ENCODE measurements at places on chromosomes 5 and 9.

GRCh38 chr5:117020999-117021398, 446.4 kb upstream of the SEMA6A start:
- DNase-seq: no peak

DNA sequence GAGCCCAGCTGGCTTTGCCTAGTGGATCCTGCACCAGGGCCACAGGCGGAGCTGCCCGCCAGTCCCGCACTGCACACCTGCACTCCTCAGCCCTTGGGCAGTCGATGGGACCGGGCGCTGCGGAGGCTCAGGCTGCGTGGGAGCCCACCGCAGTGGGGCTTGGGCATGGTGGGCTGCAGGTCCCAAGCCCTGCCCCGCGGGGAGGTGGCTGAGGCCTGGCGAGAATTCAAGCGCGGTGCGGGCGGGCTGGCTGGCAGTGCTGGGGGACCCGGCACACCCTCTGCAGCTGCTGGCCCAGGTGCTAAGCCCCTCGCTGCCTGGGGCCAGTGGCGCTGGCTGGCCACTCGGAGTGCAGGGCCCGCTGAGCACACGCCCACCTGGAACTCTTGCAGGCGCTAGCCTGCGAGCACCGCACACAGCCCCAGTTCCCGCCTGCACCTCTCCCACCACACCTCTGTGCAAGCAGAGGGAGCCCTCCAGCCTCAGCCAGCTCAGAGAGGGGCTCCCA, 125.7 kb upstream of the OTULINL start:
- no peak for DNase-seq

DNA sequence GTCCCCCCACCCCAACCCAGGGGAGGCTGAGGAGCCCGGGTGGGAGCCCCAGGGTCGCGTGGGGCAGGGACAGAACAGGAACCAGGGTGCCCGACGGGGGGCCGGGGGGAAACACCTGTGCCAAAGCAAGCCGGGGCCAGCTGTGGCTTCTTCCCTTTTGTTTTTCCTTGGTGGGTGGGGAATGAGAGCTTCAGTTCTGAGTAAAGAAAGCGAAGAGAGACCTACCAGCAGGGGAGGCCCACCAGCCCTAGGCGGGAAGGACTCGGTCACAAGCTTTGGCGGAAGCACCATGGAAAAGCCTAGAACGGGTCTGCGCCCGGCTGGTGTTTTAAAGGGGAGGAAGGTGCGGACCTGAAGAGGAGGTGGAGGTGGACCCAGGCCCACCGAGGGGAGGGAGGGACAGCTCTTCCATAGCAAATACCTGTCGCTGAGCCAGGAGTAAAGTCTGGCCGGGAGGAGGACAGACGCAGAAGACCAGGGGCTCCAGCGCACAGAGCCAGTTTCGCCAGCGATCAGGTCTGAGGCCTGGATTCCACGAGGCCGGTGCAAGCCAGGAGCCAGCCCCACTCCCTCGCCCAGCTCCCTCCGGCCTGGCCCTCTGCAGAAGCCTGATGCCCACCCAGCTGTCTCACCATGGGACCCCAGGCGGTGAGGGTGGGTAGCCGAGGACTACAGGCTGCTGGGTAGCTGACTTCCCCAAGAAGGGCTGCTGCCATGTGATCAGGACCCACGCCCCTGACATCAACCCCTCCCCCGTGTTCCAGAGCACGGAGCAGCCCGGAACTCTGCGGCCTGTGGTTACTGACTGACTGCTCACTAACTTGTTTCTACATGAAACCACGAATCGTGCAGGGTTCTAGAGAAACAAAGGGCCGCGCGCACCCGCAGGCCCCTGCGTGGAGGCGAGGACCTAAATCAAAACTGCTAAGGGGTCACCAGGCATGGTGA, 849 bp upstream of the MGAT1 start:
- no peak for DNase-seq

DNA sequence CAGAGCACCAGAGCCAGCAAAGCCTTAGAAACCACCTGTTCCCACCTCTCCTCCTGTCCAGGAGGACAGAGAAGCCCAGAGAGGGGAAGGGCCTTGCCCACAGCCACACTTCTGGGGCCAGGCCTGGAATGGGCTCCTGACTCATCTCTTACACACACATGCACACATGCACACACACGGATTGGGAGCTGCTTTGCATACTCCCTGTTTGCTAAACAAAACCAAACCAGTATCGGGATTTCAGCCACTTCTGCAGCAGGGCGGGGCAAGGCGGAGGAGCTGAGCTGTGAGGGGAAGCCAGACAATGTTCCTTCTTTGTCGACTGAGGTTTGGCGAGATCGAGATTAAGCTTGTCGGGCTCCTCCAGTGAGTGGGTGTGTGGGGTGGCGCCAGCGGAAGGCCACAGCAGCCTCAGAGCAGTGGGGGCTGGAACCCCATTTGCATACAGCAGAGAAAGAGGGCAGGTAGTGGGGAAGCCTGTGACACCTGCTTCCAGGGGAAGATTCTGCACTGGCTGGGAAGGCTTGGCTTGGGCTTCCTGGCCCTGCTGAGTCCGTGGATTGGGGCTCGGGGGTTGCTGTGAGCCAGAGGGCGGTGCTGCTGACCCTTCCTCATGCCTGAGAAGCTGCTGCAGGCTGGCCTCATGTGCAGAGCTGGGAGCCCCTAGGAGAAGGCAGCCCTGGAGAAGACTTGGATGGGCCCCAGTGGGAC, 16.1 kb downstream of the GFI1B start:
- no peak for DNase-seq

GRCh38 chr5:150135557-150136304, 19.9 kb downstream of the PDGFRB start:
- no peak for DNase-seq

Measured in fibroblast of the conjunctiva (primary cell).